Central memory CD4-positive, alpha-beta T cell (primary cell): ENCODE measurements at places on chromosomes 4 and X.
A peak's percentile ranks its signal among the peaks of the same experiment; 100 is the strongest.

- DNase-seq: no peak
These were observed 162.0 kb downstream of the SNCA start for GRCh38 chr4:89674876-89675459.

- no peak for DNase-seq
These were observed 75.4 kb downstream of the FBXW7 start for GRCh38 chr4:152460488-152460887.

DNA sequence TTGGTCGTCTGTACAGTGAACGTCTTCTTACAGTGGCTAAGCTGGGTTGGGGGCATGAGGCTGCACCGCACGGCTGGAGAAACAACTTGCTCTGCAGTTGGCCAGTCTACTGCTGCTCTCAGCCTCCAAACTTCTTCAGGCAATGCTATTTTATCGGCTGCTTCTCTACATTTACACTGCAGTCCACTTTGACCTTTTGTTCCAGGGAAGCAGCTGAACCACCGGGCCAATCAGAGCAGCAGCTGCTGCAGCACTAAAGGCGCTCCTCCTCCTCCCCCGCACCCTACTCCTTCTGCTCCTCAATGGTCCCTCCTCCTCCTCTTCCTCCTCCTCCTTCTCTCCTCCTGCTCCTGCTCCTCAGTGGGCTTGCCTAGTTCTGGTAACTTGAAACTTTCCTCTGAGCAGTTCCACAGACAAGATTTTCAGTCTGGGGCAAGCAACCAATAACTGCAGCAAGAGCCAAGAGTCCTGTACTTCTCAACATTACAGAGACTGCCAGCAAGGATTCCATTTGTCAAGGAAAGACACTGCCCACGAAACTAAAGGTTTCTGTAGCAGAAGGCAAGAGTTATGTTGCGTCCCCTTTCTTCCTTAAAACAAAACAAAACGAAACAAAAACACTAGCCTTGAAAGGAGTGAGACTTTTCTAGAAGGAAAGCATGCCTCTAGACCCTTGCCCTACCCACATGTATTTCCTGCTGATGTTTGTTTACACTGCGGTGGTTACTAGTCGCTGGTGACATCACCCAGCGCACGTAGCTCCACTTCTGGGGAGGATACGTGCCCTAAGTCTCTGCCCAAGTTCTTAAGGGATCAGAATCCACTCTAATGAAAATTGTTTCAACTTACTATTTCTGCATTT is 125.7 kb upstream of the NAP1L5 start:
- peak; percentile 90 for DNase-seq

DNA sequence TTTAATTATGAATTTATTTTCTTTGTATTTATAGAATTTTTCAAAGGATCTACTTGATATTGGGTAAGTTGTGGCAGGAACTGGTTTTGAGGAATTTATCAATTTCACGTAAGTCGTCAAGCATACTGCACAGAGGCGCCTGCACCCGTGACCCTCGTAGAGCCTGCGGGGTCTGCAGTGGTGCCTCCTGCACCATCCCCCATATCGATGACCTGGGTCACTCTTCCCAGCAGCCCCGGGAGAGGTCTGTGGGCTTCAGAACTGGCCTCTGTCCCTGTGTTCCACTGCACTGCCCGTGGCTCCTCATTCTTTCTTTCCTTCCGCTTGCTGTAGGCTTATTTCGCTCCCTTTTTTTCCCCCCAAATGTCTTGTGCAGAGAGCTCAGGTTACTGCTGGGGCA is 31.5 kb upstream of the CPLX1 start:
- no peak for DNase-seq

- DNase-seq: no peak
These were observed 3.9 kb upstream of the NKX6-1 start for GRCh38 chr4:84502955-84503373.

DNA sequence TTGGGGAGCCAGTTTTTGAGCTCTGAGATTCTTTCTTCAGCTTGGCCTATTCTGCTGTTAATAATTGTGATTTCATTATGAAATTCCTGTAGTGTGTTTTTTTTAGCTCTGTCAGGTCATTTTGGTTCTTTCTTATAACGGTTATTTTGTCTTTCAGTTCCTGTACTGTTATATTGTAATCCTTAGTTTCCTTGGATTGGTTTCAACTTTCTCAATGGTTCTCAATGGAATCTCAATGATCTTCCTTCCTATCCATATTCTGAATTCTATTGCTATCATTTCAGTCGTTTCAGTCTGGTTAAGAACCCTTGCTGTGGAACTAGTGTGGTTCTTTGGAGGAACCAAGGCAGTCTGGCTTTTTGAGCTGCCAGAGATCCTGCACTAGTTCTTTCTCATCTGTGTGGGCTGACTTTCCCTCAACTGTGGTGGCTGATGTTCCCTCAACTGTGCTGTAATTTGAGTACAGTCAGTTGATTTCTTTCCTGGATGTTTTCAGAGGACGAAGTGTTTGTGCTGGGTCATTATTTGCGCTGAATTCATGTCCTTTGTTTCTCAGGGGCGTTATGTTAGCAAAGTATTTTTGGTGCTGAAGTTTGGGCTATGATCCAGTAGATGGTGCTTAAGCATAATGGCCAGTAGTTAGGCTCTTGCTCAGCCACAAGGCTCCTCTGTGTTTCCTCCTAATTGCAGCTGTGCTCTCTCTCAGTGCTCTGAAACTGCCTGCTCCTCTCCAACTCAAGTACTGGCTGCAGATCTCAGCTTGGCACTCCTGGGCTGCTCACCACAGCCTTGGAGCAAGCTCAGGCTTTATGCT is 27.5 kb downstream of the ENPEP start:
- no peak for DNase-seq

DNA sequence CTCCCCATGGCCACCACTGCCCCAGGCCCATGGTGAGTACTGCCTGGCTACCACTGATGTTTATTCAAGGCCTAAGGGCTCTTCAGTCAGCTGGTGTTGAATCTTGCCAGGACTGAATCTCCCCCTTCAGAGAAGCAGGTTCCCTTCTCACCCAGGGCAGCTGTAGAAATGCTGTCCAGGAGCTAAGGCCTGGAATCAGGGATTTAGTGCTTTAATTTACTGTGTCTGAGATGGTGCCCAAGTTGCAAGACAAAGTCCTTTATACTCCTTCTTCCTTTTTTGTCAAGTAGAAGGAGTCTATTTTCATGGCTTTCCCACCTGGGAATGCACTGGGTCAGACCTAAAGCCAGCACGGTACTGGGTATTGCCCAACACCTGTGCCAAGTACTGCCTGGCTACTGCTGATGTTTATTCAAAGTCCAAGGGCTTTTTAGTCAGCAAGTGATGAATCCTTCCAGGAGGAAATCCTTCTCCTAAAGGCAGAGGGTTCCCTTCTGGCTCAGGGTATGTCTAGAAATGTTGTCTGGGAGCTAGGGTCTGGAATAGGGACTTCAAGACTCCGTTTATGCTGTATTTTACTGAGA is 117.6 kb upstream of the ATOH1 start:
- no peak for DNase-seq

DNA sequence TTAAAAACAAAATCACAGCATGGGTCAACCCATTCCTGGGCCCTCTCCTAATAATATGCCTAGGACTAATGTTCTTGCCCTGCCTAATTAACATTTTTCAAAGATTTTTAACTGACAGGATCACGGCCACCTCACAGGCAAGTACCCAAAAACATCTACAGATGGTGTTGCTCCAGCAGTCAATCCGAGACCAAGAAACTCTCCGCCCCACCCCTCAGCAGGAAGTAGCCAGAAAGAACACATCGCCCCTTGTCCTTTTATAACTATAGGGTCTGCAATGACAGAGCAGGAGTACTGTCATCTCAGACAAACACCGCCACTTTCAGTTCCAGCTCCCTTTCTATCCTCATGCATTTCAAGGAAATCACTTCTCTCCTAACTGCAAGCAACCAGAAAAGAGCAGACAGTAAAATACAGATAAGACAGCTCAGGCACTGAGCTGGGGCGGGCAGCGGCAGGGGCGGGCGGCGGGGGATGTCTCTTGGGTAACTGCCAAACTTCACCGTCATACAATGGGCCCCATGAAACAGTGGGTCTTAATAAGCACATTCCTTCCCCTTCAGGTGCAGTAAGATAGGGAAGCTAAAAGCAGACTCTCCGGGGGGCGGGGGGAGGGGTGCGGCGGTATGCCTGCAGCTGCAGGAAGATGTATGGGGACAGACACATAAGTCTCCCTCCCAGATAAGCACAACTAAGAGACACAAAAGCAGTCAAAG is 67.4 kb downstream of the ZNF182 start:
- no peak for DNase-seq

DNA sequence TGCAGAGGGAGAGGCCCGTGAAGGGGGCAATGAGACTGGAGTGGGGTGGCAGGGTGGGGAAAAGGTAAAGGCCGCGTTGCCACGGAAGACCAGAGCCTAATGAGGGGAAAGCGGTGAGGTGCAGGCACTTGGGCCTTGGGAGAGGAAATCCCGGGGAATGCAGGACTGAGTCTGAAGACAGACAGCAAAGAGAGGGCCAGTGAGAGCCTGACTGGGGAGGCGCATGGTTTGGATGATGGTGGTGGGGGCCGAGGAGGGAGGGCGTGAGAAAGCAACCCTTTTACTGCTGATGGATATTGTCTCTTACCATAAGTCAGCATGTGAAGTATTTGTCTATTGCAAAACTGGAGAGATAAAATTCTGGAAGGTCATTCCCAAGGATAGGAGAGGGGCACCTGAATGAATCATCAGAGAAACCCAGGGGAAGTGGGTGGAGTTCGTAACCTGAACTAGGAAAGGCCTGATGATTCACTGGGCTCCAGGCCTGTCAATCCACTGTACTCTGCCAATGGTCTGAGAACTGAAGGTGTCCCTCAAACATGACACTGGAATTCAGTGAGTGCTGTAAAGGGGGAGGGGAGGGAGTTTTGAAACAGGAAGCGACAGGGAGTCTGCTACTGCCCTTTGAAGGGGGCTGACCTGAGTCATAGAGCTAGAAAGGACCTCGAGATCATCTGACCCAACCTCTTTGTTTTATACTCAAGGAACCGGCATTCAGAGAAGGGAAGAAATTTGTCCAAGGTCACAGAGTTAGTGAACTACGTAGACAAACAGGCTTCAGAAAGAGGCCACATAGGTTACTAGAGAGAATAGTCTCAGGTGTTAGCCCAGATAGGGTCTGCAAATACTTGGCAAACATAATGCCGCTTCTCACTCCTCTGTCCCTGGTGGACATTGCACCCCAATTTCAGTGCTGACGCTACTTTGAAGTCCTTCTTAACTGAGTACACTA is 52.2 kb downstream of the NALF2 start:
- DNase-seq: no peak
